Adrenal gland (tissue), 19 donors: ENCODE measurements at places on chromosomes 6 and 20. TPM values are rescaled to one million over a fixed set of nuclear protein-coding genes. Genes with fewer than 3 reads are reported as not detected.

- H3K4me3 ChIP-seq = no peak overlapping the region
- H3K36me3 ChIP-seq = no peaks in the 10 kb centered on the region
- H3K27ac ChIP-seq = no peak overlapping the region
Observed at GRCh38 chr6:32168807-32169591, 4.6 kb downstream of the EGFL8 start.

- no peak overlapping the region for H3K4me3 ChIP-seq
- H3K27ac ChIP-seq = no peak overlapping the region
- no peaks in the 10 kb centered on the region for H3K36me3 ChIP-seq
- no peaks in the 10 kb centered on the region for H3K27me3 ChIP-seq
- no peaks in the 10 kb centered on the region for H3K4me1 ChIP-seq
Observed at GRCh38 chr20:32411955-32412706, 54.0 kb downstream of the ASXL1 start.

Gene ECT2L
- total RNA-seq = 0.06 TPM

GRCh38 chr6:157718503-157719187 lies 104.4 kb upstream of the SNX9 start:
- no peaks in the 10 kb centered on the region for H3K36me3 ChIP-seq
- H3K27ac ChIP-seq = no peak overlapping the region
- H3K4me3 ChIP-seq = no peak overlapping the region

DNA sequence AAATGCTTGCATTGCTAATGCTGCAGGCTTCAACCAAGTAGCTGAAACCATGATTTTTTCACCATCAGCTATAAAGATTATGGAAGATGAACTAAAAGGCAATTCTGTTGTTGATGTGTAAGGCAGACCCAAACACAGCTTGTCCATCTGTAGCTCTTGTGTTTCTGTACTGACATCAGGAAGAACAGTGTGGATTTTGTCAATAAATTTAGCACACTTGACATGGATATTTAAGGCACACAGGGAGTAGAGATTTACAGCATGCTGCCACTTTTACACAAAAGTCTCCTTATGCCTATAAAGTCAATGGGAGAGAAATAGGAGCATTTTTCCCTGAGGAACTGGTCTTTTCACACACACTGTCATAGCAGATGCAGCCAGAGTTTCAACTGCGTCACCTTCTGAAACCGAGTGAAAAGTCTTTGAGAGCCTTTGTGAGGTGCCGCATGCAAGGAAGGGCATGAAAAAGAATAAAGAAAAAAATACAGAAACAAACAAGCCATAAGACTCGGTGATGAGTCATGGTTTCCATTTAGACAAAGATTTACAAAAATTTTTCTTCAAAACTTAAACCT lies 261.4 kb upstream of the TFAP2D start:
- H3K4me1 ChIP-seq = no peaks in the 10 kb centered on the region
- H3K27me3 ChIP-seq = no peaks in the 10 kb centered on the region
- no peak overlapping the region for H3K4me3 ChIP-seq
- no peak for DNase-seq
- H3K27ac ChIP-seq = no peak overlapping the region

DNA sequence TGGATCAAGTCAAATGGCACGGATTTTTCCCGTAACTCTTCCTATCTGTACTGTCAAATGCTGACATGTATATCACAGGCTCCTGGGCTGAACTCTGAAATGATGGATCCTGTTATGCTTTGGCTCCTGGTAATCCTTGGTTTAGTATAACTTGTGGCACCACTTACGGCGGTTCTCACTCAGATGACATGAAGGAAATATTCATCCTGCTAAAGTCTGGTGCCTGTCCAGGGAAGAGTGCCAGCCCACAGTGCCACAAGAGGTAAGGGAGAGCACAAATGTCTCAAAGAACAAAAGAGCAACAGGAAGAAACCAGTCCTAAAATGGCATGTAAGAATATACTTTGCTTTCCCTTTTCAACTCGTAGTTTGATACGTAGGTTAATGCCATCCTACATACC lies 93.1 kb upstream of the TAB2 start:
- H3K4me1 ChIP-seq = no peaks in the 10 kb centered on the region
- no peaks in the 10 kb centered on the region for H3K27me3 ChIP-seq
- H3K27ac ChIP-seq = no peak overlapping the region
